ENCODE measurements at places on chromosomes 7 and 10.

DNA sequence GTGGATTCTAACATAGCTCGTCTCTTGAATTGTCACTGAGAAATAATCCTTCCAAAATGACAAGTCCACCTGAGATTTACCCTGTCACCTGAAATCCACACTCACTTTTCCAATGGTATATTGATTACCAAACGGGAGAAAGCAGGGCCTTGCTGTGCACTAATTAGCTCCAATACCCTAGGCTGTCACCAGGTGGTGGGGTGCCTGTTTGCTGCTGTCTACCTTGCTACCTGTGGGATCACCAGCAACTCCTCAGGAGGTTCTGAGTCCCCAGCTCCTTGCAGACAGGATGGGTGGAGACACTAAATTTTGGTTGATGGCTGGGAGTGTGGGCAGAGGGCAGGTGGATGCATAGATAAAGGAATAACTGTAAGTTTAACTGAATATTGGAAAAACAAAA, 237.2 kb upstream of the ZNF32 start:
- no peaks in the 10 kb centered on the region for H3K4me1 ChIP-seq
- H3K27me3 ChIP-seq = no peaks in the 10 kb centered on the region
- DNase-seq = no peak
- no peaks in the 10 kb centered on the region for H3K36me3 ChIP-seq
- no peak overlapping the region for H3K4me3 ChIP-seq

DNA sequence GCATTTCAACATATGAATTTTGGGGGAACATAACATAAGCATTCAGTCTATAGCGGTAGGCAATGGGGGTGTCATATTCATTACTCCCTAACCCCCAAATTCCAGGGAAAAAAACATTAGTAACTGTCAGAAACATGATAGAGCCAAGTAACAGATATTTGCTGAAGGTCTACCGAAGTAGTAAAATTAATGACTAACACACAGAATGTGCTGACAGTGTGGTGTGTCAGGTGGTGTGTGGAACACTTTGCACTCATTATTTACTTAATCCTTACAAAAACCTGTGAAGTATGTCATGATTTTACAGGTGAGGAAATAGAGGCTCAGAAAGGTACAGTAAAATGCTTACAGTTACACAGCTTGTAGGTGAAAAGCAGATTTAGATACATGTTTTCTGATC, 85.4 kb upstream of the RHOBTB1 start:
- DNase-seq = no peak
- H3K36me3 ChIP-seq = no peaks in the 10 kb centered on the region
- H3K4me3 ChIP-seq = no peak overlapping the region
- H3K27ac ChIP-seq = peak overlapping the region; percentile 59
- H3K4me1 ChIP-seq = no peaks in the 10 kb centered on the region

GRCh38 chr10:113875212-113875611, 20.8 kb downstream of the NHLRC2 start:
- no peaks in the 10 kb centered on the region for H3K27me3 ChIP-seq
- H3K36me3 ChIP-seq = no peaks in the 10 kb centered on the region
- H3K27ac ChIP-seq = no peak overlapping the region
- no peak overlapping the region for H3K4me3 ChIP-seq
- no peaks in the 10 kb centered on the region for H3K4me1 ChIP-seq
- DNase-seq = no peak

DNA sequence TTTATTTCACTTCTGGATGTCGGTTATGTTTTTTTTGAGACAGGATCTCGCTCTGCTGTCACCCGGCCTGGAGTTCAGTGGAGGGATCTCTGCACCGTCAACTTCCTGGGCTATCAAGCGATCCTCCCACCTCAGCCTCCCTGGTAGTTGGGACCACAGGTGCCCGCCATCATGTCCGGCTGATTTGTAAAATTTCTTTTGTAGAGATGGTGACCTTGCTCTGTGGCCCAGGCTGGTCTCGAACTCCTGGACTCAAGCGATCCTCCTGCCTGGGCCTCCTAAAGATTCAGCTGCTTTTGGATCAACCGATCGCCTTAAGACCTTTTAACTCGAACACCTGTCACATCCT, 606 bp upstream of the RABGEF1 start:
- no peaks in the 10 kb centered on the region for H3K27me3 ChIP-seq
- H3K27ac ChIP-seq = peak overlapping the region; percentile 97
- H3K4me3 ChIP-seq = peak overlapping the region; percentile 47
- no peaks in the 10 kb centered on the region for H3K36me3 ChIP-seq

GRCh38 chr10:104028823-104029520, 56.7 kb downstream of the COL17A1 start:
- no peak overlapping the region for H3K4me3 ChIP-seq
- DNase-seq = no peak
- peaks cover 4% of the 10 kb centered on the region for H3K36me3 ChIP-seq
- no peaks in the 10 kb centered on the region for H3K4me1 ChIP-seq

DNA sequence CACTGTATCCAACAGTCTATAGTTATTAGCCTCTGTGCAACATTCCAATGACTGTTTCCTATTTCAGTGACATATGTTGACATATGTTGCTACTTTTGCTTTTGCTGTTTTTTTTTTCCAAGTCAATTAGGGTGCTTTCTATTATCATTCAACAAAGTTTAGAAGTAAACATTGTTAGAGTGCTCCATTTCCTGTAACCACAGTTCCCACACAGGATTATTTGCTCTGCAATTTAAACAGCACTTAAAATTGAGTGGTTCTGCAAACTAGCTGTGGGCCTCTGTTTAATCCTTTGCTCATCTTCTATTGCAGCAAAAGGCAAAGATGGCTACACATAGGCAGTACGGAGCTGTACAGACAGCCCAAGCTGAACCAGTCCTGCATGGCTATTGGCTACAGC, 46.5 kb upstream of the PTN start:
- no peaks in the 10 kb centered on the region for H3K36me3 ChIP-seq
- no peaks in the 10 kb centered on the region for H3K27me3 ChIP-seq

GRCh38 chr10:14810969-14811953, 26.6 kb downstream of the CDNF start:
- H3K4me3 ChIP-seq = no peak overlapping the region
- no peak for DNase-seq
- H3K36me3 ChIP-seq = no peaks in the 10 kb centered on the region
- no peaks in the 10 kb centered on the region for H3K4me1 ChIP-seq

- H3K27ac ChIP-seq = no peak overlapping the region
- no peak for DNase-seq
- H3K27me3 ChIP-seq = no peaks in the 10 kb centered on the region
- peaks cover 4% of the 10 kb centered on the region for H3K4me1 ChIP-seq
These were observed 190.4 kb downstream of the AHR start for GRCh38 chr7:17488829-17489228.

DNA sequence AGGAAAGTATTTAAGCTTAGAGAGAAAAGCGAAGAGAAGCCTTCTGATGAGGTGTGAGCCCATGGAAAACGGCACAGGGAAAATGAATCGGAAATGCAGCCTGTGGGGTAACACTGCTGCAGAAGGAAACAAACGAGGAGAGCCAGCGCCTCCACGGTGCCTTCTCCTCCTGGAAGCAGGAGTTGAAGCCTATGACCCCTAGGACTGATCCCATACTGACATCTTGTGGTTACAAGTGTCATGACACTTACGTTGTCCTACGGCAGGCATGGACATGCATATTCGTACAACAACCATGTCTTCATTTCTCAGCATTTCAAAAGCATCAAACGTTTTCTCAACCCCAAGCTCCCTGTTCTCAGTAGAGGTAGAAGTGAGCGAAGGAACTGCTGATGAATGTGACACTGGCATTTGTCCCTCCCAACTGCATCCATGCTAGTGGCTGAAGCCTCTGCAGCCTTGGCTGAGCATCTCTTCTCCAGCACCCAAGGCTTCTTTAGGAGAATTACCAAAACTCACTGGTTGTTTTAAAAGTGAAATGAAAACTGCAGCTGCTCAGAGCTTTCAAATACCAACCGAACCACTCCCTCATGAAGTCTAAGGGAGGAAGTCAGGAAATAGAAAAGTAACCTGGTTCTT, 160.2 kb downstream of the JAZF1 start:
- H3K36me3 ChIP-seq = no peaks in the 10 kb centered on the region
- peaks cover 5% of the 10 kb centered on the region for H3K4me1 ChIP-seq
- no peak overlapping the region for H3K4me3 ChIP-seq
- no peaks in the 10 kb centered on the region for H3K27me3 ChIP-seq

- peak; percentile 24 for DNase-seq
- no peaks in the 10 kb centered on the region for H3K36me3 ChIP-seq
- no peaks in the 10 kb centered on the region for H3K27me3 ChIP-seq
- no peak overlapping the region for H3K4me3 ChIP-seq
These were observed 258.1 kb downstream of the KLF6 start for GRCh38 chr10:3526727-3527501.

DNA sequence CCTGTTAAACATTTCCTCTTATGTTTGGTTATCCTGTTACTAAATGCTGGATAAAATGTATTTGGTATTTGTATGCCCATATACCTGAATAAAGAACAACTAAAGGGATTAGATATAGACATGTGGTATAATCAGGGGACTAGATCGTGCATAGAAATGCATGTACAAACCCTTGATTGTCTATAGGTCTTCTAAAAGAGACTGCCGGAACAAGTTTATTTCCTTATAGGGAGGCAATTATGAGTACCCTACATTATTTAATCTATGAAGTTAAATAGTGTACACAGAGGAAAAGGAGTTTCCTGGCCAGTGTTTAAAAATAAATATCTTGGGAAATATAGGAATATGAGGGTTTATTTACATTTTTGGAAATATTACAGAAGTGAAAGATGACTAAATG, 44.6 kb downstream of the CCSER2 start:
- H3K27me3 ChIP-seq = no peaks in the 10 kb centered on the region
- H3K27ac ChIP-seq = no peak overlapping the region
- no peaks in the 10 kb centered on the region for H3K36me3 ChIP-seq

- no peak for DNase-seq
- H3K27me3 ChIP-seq = no peaks in the 10 kb centered on the region
- H3K36me3 ChIP-seq = no peaks in the 10 kb centered on the region
These were observed 18.8 kb downstream of the ADGRA1 start for GRCh38 chr10:133106516-133106915.

- peaks cover 8% of the 10 kb centered on the region for H3K4me1 ChIP-seq
- H3K27me3 ChIP-seq = no peaks in the 10 kb centered on the region
These were observed 176.2 kb downstream of the GNAT3 start for GRCh38 chr7:80335511-80336231.

DNA sequence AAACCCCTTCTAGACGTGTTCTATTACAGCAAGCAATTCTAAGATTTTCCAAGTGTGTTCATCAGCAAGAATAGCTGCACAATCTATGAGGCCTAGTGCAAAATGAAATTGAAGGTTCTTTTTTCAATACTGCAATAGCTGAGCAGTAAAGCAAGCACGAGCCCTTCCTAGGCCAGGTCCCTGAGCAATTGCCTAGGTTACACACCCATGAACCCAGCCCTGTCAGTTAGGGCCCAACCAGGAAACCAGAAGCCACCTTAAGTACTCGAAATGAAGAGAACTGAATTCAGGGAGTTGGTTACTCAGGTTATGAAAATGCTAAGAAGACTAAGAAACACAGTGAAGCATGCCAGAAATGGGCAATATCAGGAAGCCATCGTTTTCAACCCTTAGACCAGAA, 52.0 kb upstream of the VWC2 start:
- H3K27me3 ChIP-seq = no peaks in the 10 kb centered on the region
- H3K4me3 ChIP-seq = no peak overlapping the region
- DNase-seq = no peak
- no peaks in the 10 kb centered on the region for H3K36me3 ChIP-seq

- no peak overlapping the region for H3K27ac ChIP-seq
- H3K27me3 ChIP-seq = no peaks in the 10 kb centered on the region
- H3K4me3 ChIP-seq = no peak overlapping the region
- no peaks in the 10 kb centered on the region for H3K36me3 ChIP-seq
- no peaks in the 10 kb centered on the region for H3K4me1 ChIP-seq
- DNase-seq = peak; percentile 77
These were observed 650.5 kb upstream of the SORCS1 start for GRCh38 chr10:107814865-107815487.

GRCh38 chr7:34425194-34425593, 232.8 kb upstream of the NPSR1 start:
- H3K27me3 ChIP-seq = no peaks in the 10 kb centered on the region
- H3K27ac ChIP-seq = no peak overlapping the region
- H3K4me1 ChIP-seq = no peaks in the 10 kb centered on the region
- no peak overlapping the region for H3K4me3 ChIP-seq
